Kidney epithelial cell (primary cell): ENCODE measurements at places on chromosomes 7 and 10. TPM values are rescaled to one million over a fixed set of nuclear protein-coding genes. Genes with fewer than 3 reads are reported as not detected.

DNA sequence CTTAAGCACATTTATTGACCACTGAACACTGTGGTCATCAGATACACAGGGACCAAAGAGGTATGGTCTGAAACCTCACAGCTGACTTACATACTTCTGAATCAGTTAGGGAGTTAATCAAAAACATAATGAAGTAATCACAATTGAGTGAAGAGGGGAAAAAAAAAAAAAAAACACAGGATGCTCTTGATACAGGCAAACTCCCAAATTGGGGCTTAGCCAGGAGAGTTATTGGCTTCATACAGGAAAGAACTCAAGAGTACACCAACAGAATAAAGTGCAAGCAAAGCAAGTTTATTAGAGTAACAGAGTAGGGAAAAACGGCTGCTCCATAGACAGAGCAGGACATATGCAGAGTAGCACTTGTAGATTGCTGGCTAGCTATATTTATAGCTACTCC, 917.0 kb downstream of the CNTNAP2 start:
- no peak for DNase-seq

DNA sequence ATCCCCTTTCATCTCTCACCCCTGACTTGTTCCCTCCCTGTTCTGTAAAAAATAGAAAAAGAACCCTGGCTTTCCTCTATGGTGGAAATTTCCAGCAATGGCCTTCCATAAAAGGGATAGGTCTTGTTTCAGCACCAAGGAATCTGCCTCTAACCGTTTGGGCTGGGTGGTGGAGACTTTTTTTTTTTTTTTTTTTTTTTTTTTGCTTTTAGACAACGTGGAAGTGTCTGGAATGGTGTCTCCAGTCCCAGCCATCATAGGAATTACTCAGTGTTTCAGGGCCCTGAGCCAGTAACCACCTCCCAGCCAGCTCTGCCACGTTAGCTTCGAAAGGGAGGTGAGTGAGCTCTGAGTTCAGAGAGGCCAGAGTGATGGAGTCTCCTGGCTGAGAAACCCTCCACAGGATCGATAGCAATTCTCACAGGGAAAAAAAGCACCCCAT, 97.3 kb upstream of the COL1A2 start:
- no peak for DNase-seq

GRCh38 chr7:73565675-73566340, 8.3 kb upstream of the BCL7B start:
- DNase-seq, result no peak

RAB19 gene
- total RNA-seq, result 6.4 and 10.2 TPM in 2 replicates

GRCh38 chr7:82404094-82404493, 39.5 kb downstream of the CACNA2D1 start:
- DNase-seq, result no peak

GRCh38 chr7:11006291-11006690, 32.6 kb downstream of the PHF14 start:
- DNase-seq, result no peak

GRCh38 chr10:108779501-108779900, 1143.8 kb downstream of the XPNPEP1 start:
- no peak for DNase-seq

GRCh38 chr7:92244808-92245486, 767 bp downstream of the KRIT1 start:
- no peak for DNase-seq

CDK6 gene
- 89.7 and 91.0 TPM in 2 replicates for total RNA-seq

UPK3B gene
- total RNA-seq, result not detected in 2 replicates

- DNase-seq, result no peak
Measured at GRCh38 chr7:18548534-18548933, 53.0 kb downstream of the HDAC9 start.

- no peak for DNase-seq
Measured at GRCh38 chr7:133545618-133546017, 292.7 kb downstream of the EXOC4 start.
